ENCODE measurements at places on chromosomes 11 and 22. TPM values are rescaled to one million over a fixed set of nuclear protein-coding genes. Genes with fewer than 3 reads are reported as not detected.
A peak's percentile ranks its signal among the peaks of the same experiment; 100 is the strongest.

SLC25A17 gene
- total RNA-seq, result 29.8 TPM

DNA sequence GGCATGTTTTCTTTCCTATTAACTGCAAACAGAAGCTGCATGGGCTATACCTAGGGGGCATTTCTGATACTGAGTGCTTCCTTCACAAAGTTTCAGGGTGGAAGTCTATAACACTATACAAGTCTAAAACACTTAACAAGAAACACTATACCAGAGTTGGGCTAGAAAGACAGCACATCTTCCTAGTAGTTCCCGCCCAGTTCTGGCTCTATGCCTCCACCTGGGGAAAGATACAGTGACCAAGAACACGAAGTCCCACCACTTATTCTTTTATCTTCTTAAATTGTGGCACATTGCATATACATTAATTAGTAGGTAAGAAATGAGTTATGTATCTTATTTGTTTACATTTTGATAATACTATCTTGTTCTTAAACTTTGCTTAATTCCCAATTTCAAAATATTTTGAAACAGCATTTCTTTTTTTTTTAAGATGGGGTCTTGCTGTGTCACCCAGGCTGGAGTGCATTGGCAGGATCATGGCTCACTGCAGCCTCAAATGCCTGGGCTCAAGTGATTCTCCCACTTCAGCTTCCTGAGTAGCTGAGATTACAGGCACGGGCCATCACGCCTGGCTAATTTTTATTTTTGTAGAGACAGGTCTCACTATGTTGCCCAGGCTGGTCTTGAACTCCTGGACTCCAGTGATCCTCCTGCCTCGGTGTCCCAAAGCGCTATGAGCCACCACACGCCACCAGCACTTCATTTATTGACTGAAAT, 18.2 kb upstream of the NDUFC2 start:
- DNase-seq, result no peak

- peak; percentile 38 for DNase-seq
Observed at GRCh38 chr11:104609311-104610085, 288.8 kb downstream of the CASP12 start.

OR5P2 gene
- total RNA-seq, result not detected

GRCh38 chr11:61891331-61892084, at the start of gene FADS3:
TSS of gene FADS3 (minus strand) at chr11:61891545. CDS start at chr11:61891381, 164 bp downstream.
- peak; percentile 32 for DNase-seq

- DNase-seq, result no peak
Observed at GRCh38 chr11:10906521-10906920, 48.7 kb upstream of the ZBED5 start.

- DNase-seq, result no peak
Observed at GRCh38 chr11:19656140-19656541, 56.5 kb upstream of the NAV2 start.

DNA sequence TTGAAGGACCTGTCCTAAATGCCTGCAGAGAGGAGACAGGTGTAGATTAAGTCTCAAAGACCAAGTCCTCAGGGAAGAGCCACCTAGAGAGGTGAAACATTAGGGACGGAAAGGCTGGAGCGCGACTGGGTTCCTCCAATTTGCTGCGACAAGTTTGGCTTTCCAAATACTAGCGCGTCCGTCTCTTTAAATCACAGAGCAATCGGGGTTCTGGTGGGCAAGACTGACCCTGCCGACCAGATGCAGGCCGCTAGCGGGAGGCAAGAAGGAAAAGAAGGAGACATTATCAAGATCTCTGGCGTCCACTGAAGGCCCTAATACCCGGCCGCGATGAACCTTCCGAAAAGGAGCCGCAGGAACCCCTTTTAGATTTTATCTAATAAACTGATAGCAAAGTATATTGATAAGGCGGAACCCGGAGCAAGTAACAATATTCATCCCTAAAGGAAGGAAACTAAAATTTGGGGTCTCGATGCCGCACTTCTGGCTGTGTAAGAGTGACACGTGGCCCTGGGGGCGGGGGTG, 128.2 kb upstream of the C11orf58 start:
- DNase-seq, result no peak

SLC25A18 gene
- 14.0 TPM for total RNA-seq

OR9I1 gene
- total RNA-seq, result not detected

- no peak for DNase-seq
Observed at GRCh38 chr11:128310005-128310404, 277.4 kb downstream of the ETS1 start.

DNA sequence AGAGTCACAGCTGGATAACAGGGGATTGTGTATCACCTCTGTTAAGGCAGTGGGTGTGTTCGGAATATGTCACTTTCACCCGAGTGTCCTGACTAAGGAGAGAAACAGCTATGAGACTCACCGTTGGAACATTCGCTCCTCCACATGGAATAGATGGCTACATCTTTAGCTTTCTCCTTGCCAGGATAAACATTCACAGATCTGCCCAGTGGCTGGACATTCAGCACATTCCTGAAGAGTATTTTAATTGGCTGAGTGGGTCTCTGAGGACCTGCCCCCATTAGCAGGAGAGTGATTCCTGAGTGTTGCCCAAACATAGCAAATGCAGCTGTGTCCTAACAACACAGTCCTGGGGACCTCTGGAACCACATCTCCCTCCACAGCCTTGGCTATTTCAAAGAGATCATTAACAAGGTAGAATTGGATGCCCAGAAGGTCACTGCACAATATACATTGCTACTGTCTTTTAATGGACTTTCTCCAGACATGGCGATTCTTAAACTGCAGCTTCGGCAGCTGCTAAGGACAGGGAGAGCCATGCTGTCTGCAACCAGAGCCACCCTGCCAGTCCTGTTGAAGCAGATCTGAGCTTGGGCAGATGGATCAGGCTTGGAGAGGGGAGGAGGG, 435.0 kb upstream of the CADM1 start:
- no peak for DNase-seq

All from spinal cord (tissue), 10 donors.